ENCODE measurements at places on chromosomes 12 and 14.

DNA sequence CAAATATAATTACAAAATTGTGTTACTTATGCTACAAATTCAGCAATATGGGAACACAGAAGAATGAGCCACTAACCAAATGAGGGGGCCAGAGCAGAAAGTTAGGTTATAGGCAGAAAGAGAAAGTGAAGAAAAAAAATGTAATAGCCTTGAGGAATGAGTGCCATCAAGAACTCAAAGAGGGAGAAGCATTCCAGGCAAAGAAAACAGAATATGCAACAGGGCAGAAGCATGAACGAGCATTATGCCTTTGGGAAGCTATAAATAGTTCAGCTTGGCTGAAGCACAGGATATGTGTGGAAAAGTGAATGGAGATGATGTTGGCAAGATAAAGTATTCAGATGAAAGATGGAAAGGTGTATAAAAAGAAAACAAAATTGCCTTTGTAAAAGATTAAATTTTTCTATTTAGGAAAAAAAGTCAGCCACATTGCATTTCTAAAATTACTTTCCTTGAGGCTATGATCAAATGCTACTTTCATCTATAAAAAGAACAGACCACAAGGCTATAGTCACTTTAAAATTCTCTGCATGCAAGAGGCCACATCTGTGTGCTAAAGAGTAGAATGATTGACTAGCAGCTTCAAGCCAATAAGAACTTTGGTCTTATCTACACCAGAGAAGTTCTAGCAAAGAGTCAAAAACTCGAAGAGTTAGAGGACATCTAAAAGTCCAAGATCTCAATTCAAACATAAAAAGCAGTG lies 193.6 kb upstream of the GARIN6 start:
- DNase-seq, result no peak

DNA sequence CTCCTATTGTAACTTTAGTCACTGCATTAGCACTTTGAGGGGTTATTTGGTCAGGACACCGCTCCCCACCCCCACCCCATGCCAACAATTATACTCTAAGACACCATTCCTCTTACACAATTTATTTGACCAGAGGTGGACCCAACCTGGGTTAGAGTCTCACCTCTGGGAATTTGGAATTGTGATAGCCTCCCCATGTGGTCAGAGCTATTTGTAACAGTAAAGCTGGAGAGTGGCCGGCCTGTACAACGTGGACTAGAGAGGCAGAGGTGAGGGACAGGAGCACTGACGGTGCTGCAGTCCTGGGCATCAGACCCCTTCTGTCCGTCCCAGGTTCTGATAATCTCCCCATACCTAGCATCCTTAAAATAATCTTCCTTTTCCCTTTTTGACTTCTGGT lies 3.3 kb upstream of the HAL start:
- no peak for DNase-seq

- DNase-seq, result no peak
Measured at GRCh38 chr12:28026701-28027100, 54.2 kb upstream of the PTHLH start.

GRCh38 chr12:117121441-117121840 lies 22.2 kb upstream of the TESC start:
- no peak for DNase-seq

DNA sequence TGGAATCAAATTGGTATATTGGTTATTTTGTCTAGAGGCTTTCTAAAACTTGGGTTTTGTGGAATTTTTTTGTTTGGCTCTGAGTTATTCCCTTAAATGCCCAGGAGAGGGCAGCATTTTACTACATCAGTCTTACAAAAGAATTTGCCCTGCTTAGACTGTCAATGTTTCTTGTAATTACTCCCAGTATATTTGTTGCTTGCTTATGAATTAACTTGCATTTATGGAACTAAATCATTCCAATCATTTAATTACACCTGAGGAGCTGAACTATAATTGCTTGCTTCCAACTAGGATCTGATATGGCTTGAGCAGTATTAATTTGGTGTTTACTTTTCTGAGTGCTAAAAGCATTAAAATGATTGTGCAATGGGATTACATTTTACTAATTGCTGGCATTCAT lies 48.7 kb downstream of the MIPOL1 start:
- DNase-seq, result peak; percentile 87

- DNase-seq, result no peak
Measured at GRCh38 chr12:49720214-49720613, 13.0 kb upstream of the FMNL3 start.

- DNase-seq, result no peak
Measured at GRCh38 chr12:54126029-54126695, 62.6 kb downstream of the SMUG1 start.

GRCh38 chr12:48630346-48630745 lies 51.7 kb downstream of the KANSL2 start:
- DNase-seq, result no peak

All from NCI-H1105 (cell line).